IPS DF 6.9 (cell line): ENCODE measurements at places on chromosomes 16 and 17.

GRCh38 chr17:70912716-70913485, 743.6 kb downstream of the KCNJ2 start:
- no peak for DNase-seq

GRCh38 chr17:79572136-79572925, 38.5 kb downstream of the RBFOX3 start:
- DNase-seq, result no peak

DNA sequence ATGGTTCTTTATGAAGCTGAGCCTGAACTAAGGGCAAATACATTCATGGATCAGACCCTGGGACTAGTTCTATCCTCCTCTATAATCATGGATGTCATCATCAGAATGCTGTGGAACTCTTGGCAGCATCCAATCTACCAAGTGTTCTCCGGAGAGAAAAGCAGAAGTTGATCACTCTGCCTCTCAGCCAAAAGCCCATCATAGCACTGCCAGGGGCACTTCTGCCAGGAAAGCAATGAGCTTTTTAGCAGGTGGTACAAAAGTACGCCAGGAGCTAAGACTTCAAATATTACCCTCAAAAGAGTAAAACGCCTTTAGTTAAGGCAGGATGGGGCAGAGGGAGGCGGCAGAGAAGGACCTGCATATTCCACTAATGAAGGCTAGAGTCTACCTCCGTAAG, 279.0 kb downstream of the SLC39A11 start:
- no peak for DNase-seq

- DNase-seq, result no peak
Measured at GRCh38 chr17:32253117-32253611, 12.5 kb upstream of the RHBDL3 start.
